ENCODE measurements at places on chromosomes 1 and 21. TPM values are rescaled to one million over a fixed set of nuclear protein-coding genes. Genes with fewer than 3 reads are reported as not detected.

Gene PIAS3
- total RNA-seq = 18.3 TPM

Gene GJA8
- not detected for total RNA-seq

Gene KCNK2
- 0.38 TPM for total RNA-seq

Gene DYRK3
- total RNA-seq = 19.0 TPM

Gene IL10
- total RNA-seq = not detected

Gene TMEM82
- not detected for total RNA-seq

Gene KIF14
- 9.6 TPM for total RNA-seq

Gene IFI44L
- 1.3 TPM for total RNA-seq

Gene CAPN9
- not detected for total RNA-seq

Gene UMODL1
- not detected for total RNA-seq

Gene KRTAP10-5
- not detected for total RNA-seq

Gene FMO1
- not detected for total RNA-seq

Gene FAM163A
- total RNA-seq = not detected

Gene REN
- total RNA-seq = 0.33 TPM

Gene MYOG
- total RNA-seq = not detected

Gene KCNA2
- under 0.01 TPM for total RNA-seq

Gene WNT9A
- 3.9 TPM for total RNA-seq

Gene KDM5B
- 91.1 TPM for total RNA-seq

Gene GBP3
- 14.0 TPM for total RNA-seq

Gene LIN28A
- not detected for total RNA-seq

Gene JAM2
- 1.8 TPM for total RNA-seq
